ENCODE measurements at places on chromosomes 2 and 18. TPM values are rescaled to one million over a fixed set of nuclear protein-coding genes. Genes with fewer than 3 reads are reported as not detected.

- DNase-seq: no peak
Observed at GRCh38 chr2:23273786-23274185, 111.2 kb upstream of the KLHL29 start.

GRCh38 chr2:82814146-82814545 is 1644.9 kb downstream of the SUCLG1 start:
- no peak for DNase-seq

GRCh38 chr2:218880102-218880858 is at the start of gene WNT10A:
Gene WNT10A, plus strand, starts transcription at chr2:218880852. Its CDS starts 144 bp downstream, at chr2:218880996.
- DNase-seq: no peak

- no peak for DNase-seq
Observed at GRCh38 chr2:241489733-241490680, 18.4 kb downstream of the STK25 start.

DNA sequence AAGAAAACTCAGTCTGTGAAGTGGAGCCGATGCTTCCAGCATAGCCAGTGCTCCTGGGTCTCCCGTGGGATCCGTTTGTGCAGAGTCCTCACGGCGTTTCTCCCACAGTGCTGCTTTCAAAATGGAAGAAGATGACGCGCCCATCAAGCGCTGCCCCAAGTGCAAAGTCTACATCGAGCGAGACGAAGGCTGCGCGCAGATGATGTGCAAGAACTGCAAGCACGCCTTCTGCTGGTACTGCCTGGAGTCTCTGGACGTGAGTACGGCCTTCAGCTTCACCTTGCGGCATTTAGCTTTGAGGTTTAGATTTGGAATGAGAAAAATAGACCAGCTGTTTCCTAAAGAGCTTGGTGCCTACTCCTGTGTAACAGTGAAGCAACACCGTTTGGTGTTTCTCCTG is 107.0 kb downstream of the RNF144A start:
- no peak for DNase-seq

- DNase-seq: no peak
Observed at GRCh38 chr2:88807237-88807962, 115.9 kb downstream of the RPIA start.

GRCh38 chr2:230869914-230870543 is 5.3 kb downstream of the ITM2C start:
- no peak for DNase-seq

DNA sequence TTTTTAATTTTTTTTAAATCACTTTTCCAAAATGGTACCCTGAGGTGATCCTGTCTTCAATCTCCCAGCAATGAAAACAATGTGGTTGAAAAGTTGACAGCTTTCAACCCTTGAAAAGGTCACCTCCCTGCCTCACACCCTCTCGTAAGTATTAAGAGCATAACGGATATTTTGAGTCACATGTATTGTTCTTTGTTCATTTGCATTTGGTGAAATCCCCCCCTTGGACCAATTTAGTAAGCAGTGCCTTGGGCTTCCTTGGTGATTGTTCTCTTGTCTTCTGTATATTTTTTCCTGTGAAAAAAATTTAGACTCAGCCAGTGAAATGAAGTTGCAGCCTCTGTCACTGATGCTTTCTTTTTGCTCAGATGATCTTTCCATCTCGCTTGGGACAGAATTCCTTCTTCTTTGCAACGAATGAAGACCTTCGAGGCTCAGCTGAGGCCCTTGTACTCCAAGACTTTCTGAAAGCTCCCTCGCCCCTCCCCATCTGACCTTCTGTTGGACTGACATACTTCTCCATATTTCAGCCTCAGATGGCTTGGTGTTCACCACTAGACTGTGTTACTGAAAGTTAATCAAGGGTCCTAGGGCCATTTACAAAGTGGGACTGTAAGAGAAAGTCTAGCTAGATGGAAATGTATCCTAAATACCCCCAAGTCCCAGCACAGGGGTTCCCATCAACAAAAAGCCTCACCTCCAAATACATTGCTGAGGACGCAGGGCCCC is 158.4 kb downstream of the BCL2 start:
- no peak for DNase-seq

The ITGA4 gene
- total RNA-seq: 6.4 TPM

The PXDN gene
- total RNA-seq: 21.5 TPM

The MC5R gene
- not detected for total RNA-seq

The SERPINB11 gene
- total RNA-seq: 0.47 TPM

The PLGLB2 gene
- total RNA-seq: 450 TPM

The PPIL3 gene
- 30.7 TPM for total RNA-seq

Data from liver (tissue), 10 donors.